Activated naive CD4-positive, alpha-beta T cell treated with anti-CD3 and anti-CD28 coated beads, Interleukin-2, amount 50 U/mL, for 72 hours (primary cell): ENCODE measurements at places on chromosomes 2 and 18.

GRCh38 chr2:143085125-143085784, 44.0 kb upstream of the ARHGAP15 start:
- DNase-seq: no peak

GRCh38 chr2:180413336-180413735, 406.2 kb upstream of the CWC22 start:
- no peak for DNase-seq

DNA sequence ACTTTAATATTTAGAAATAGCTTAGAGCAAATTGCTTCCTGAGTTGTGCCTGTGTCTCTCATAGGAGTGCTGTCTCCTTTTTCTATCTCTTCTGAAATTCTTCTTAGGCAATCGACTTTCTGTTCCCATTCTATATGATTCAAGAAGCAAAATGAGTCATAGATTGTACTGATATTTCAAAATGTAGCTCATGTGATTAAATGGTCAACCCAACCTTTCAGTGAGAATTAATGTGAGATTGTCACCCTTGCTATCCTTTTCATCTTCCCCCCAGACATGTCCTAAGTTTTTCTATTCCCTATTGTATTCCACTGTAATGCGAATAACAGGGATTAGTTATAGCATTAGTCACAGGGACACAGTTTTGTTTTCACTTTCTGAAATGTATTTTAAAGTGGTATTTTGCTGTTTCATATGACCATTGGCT, 413.6 kb downstream of the THSD7B start:
- no peak for DNase-seq

GRCh38 chr2:48574353-48575287, 43.0 kb upstream of the GTF2A1L start:
- no peak for DNase-seq

GRCh38 chr2:12881952-12882351, 165.2 kb downstream of the TRIB2 start:
- DNase-seq: no peak

DNA sequence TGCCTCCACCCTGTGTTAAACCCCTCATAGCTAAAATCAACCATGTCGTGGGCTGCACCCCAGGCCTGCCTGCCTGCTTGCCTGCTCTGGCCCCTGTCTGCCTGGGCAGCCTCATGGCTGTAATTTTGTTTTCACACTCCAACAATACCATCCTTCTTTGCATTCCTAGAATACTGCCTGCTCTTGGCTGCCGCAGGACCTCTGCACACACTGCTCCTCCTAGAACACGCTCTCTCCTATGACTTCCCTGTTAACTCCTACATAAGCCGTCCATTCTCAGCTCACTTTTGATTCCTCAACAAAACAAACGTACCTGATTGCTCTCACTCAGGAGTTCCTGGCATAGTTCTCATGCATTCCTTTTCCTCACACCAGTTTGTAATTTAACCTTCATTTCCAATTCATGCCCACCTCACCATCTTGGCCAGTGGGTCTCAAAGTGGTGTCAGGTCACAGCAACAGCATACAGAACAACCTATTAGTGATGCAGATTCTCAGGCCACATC, 2.5 kb downstream of the UXS1 start:
- DNase-seq: no peak

DNA sequence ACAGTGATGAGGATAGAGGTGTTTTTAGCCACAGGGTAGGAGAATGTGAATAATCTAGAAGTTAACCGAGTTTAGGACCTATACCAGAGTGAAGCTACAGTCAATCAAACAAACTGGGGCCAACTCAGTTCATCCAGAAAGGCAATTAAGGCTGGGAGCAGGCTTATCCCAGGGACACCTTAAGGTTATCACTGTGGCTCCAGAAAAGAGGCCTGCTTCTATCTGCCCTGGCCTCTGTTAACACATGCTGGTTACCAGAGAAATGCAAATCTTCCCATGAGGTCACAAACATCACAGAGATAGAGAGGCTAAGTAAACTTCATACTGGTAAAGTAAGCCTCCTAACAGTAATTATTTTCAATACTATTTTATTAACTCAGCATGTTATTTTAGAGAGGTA, 93.2 kb upstream of the GRB14 start:
- DNase-seq: no peak

GRCh38 chr2:240397542-240397916, 37.9 kb upstream of the GPC1 start:
- peak; percentile 31 for DNase-seq
